ENCODE measurements at places on chromosomes 5 and 9.

- no peak for DNase-seq
These were observed 22.1 kb downstream of the PLPPR1 start for GRCh38 chr9:101050650-101051049.

DNA sequence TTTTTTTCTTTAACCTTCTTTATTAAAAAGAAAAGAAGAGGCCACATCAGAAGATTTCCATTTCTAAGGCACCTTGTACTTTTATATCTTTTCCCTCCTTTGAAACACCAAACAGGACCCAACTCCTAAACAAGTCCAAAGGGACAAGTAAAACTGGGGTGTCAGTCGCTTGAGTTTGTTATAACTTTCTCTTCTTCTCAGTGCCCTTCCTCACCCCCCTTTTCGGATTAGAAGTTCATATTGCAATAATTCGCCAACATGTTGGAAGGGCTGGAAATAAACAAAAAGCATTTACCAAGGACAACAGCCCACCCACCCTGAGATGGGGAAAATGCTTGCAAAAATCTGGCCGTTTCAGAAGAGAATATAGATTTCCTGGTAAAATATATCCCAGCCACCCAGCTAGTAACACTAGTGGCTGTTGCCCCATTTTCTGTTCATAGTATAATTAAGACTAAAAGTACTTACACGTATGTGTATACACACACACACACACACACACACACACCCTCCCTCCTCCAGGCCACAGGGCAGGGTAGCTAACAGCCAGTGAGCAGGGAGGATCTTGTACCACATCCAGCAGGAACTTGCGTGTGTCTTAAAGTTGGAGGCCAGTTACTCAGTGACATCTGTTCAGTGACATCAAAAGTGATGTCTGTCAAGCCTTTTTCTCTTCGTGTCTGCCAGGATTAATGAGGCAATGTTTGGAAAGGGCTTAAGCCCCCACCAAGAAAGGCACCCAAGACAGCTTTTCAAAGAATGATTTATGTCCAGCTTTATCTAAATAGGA lies 149.1 kb upstream of the KLF4 start:
- DNase-seq: peak; percentile 52

DNA sequence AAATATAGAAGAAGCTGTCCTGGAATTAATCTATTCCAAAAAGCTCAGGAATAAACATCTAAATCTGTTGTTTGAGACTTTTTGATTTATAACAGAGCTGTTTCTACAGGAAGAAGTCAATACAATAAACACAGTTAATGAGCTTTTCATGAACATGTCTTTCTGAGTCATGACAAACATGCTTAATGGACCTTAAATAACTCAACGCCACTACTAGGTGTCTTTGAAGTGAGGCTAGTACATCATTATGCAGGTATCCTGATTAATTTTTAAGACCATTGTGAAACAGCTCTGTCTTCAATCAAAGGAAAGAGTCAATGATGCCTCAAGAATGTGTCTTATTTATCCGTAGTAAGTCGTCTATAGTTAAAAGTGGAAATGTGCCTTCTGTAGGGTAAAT lies 131.6 kb downstream of the GABRB2 start:
- DNase-seq: no peak

GRCh38 chr5:115963566-115963965 lies 1.3 kb downstream of the LVRN start:
- DNase-seq: no peak

GRCh38 chr9:81380504-81381359 lies 308.6 kb downstream of the TLE1 start:
- DNase-seq: no peak

- no peak for DNase-seq
These were observed 11.4 kb upstream of the GRIN1 start for GRCh38 chr9:137127301-137128157.

Data from AG09309 (cell line).